ENCODE measurements at places on chromosomes 3 and 15.

DNA sequence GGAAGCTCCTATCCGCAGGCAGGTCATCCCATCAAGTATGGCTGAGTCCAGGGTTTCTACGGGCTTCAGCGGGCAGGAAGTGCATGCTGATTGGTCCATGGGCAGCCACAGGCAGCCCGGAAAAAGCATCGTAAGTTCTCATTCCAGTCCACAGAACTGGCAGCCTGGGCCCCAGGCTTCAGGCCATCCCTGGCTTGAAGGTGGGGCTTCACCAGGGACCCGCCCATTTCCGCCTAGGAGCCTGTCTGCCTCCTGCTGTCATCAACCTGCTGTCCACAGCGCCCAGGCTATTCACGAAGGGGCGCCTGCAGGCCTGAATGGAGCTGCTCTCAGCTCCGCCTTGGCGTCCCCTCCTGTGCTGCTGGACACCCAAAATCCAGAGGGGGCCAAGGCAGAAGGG, 13.9 kb downstream of the PCYT1A start:
- no peak for DNase-seq

DNA sequence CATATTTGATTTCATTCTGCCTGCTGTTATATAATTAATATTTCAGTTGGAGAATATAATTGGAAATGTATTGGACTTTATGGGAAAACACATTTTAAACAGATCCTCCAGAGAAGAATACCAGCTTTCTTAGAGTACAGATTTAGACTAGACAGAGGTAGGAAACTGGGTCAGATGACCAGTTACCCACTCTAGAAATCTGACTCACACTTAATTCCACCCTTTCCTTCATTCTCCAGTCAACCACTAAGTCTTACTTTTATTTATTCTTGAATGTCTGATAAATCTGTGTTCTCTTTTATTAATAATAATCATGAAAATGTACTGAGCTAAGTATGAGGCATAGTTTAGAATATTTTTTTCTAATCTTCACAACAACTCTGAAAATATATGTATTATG, 110.7 kb downstream of the LRRC49 start:
- DNase-seq, result peak; percentile 52

DNA sequence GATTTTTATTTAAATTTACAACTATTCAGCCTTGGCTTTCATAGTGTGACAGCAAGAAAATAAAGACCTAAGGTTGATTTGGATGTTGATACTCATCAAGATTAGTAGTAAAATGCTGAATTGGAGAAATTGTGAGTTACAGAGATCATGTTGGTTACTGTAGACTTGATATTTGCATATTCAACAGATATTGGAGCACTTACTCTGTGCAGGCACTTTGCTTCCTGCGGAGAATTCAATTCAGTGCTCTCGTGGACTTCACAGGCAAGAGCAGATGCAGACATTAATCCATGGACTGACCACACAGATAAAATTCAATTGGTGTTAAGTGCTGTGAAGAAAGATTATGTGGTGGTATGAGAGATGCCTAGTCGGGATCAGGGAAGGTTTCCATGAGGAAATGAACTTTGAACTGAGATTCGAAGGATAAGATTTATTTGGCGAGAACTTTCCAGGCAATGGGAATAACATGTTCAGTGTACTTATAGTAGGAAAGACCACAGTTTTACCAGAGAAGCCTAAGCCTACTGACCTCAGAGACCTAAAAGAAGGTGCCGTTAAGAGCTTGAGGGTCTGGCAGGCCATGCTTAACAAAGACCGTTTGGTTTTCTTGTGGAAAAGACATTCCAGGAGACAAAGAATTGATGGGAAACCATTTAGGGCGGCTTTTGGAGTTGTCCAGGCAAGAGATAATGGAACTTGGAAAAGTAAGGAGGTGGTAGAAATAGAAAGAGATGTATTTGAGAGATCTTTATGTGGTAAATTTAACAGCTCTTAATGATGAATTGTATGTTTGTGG, 4.3 kb downstream of the SELENOT start:
- no peak for DNase-seq

- no peak for DNase-seq
These were observed 172.1 kb upstream of the MITF start for GRCh38 chr3:69567023-69567709.

- no peak for DNase-seq
These were observed 295.1 kb downstream of the SHOX2 start for GRCh38 chr3:157810924-157811718.

DNA sequence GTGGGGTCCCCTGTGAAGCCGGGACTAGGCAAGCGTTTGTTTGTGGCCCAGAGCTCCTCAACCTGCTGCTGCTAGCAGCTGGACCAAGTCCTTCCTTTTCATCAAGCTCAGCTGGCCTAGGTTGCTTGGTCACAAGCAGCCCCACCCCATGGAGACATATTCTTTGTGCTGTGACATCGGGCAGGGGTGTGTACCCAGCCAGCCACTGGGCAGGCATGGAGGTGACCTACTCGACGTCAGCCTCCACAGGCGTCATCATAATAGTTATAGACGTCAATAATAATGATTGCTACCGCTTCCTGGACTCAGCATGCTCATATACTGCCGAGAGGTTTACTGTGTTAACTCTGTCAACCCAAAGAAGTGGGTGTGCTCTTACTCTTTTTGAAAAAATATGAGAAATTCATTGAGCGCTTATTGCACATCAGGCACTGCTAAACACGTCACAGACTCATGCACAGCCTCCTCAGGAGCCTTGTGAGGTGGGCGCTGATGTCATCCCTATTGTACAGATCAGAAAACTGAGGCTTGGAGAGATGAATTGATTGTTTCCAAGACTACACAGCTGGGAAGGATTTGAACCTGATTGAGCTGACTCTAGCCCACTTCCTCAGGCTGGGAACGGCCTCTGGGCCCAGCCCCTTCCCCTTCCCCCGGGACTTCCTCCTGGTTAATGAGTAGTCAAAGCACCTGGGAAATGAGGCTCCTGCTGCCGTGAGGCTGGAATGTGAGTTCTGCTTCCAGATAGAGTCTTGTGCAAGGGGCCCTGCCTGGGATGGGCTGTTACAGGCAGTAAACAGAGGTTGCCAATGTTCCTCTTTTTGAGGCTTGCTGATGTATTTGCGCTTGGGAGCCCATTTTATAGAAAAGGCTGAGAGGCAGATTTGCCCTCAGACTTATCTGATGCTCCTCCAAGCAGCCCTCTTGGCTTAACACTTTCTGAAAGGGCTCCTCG, 16.2 kb downstream of the SLC6A6 start:
- no peak for DNase-seq

DNA sequence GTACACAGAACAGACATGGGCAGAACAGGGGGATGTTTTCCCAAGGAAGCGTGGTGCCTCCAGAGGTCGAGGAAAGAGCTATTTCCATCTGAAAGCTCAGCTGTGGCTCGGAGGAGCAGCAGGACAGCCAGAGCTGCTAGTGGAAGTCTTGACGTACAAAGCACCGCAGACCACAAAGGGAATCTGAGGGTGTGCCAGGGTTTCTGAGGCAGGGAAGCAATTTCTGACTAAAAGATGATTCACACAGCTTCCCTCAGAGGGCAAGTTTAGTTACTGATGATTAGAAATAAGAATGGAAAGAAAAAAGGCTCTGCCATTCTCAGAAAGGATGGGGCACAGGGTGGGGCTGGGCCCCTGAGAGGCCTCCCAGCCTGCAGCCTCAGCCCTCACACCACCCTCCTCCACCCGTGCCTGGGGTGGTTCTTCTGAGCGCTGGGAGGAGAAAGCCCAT, 45.8 kb upstream of the SEC13 start:
- peak; percentile 92 for DNase-seq

- DNase-seq, result peak; percentile 86
These were observed 4.9 kb downstream of the PRRT3 start for GRCh38 chr3:9947025-9947995.

GRCh38 chr3:18716821-18717220, 291.7 kb upstream of the SATB1 start:
- no peak for DNase-seq

- no peak for DNase-seq
These were observed 377.7 kb upstream of the RBMS3 start for GRCh38 chr3:28903171-28903601.

GRCh38 chr3:175155172-175155571, 296.0 kb downstream of the NAALADL2 start:
- no peak for DNase-seq

GRCh38 chr3:133763797-133764683, 17.8 kb downstream of the TF start:
- no peak for DNase-seq

GRCh38 chr15:87481126-87481525, 775.4 kb downstream of the NTRK3 start:
- no peak for DNase-seq

DNA sequence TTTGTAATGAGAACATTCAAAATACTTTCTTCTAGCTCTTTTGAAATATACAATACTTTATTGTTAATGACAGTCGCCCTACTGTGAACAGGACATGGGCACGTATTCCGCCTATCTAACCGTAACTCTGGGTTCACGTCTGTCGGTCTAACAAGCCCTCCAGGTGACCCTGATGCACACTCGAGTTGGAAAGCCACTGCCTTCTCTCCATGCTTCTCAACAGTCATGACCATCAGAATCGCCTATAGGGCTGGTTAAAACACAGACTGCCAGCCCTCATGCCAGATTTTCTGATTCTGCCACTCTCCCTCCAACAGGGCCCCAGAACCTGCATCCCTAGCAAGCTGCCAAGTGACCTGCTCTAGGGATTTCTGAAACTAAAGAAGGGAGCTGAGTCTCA, 140.2 kb downstream of the FOXP1 start:
- no peak for DNase-seq

- DNase-seq, result no peak
These were observed 264.0 kb upstream of the NSMCE3 start for GRCh38 chr15:29533647-29534046.

DNA sequence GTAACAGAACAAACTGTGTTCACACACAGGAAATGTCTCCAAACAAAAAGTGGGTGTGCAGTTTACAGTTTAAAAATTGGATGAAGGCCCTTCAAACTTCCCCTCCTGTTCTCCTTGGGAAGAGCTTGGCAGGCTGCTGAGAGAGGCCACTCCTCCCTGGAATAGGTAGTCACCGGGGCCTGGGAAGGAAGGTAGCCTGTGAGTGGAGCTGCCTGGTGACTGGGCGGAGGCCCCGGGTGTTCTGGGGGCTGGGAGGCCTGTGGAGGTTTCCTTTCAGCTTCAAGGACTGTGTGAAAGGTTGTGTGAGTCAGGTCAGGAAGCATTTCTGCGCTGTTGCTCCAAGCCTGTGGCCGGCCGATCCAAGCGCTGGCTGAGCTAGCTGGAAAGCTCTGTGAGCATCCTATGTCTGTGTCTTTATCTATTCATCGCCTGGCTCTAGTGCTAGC, 14.1 kb downstream of the SLCO3A1 start:
- no peak for DNase-seq

DNA sequence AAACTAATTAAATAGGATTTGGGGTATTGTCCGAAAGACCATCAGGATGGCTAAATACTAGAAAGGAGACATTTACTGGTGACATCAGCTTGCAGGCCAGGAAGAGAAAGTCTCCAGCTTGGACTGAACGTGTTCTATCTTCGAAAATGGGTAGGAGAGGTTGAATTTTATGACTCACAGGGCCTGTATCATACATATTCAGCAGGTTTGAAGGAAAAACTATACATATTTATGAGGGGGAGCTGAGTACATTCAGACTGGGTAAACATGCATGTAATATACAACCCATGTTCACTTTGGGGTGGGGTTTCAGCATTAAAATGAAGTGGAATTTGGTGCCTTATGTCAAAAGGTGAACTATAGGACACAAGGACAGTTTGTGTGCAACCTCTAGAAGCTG, 129.3 kb upstream of the CRBN start:
- no peak for DNase-seq

DNA sequence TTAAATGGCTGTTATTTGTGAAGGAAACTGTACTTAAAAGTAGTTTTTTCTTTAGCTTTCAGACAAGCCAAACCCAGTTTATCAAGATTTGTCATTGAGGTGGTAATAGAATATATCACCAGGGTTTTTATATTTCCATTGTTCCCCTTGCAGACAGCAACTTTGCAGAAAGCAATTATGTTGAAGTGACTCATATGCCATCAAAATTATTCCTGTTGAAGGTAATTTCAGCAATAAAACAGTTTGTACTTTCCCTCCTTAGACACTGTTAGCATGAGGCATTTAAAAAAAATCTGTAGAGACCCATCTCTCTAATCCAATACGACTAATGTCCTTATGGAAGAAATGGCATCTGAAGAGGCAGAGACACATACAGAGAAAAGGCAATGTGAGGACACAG, 219.0 kb downstream of the NFKBIZ start:
- peak; percentile 59 for DNase-seq

DNA sequence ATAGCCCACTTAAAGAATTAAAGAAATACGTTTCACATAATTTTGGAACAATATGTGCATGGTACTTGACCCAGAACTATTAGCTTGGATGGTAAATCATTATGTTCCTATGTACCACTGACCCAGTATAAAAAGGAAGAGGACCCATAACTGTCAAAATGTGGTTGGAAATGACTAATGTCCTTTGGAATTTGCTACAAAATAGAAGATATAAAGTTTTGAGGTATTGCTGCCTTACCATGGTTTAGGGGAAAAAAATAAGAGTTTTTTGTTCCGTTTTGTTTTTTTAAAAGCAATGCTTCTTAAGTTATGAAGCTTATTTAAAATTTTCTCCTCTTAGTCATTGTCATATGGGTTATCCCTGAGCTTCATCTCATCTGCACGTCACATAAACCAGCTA, 15.8 kb upstream of the TFDP2 start:
- peak; percentile 5 for DNase-seq

Measured in lung microvascular endothelial cell (primary cell).